ENCODE measurements at places on chromosomes 3 and 15.

- no peak for DNase-seq
Measured at GRCh38 chr15:74319596-74320351, 47.7 kb downstream of the CYP11A1 start.

DNA sequence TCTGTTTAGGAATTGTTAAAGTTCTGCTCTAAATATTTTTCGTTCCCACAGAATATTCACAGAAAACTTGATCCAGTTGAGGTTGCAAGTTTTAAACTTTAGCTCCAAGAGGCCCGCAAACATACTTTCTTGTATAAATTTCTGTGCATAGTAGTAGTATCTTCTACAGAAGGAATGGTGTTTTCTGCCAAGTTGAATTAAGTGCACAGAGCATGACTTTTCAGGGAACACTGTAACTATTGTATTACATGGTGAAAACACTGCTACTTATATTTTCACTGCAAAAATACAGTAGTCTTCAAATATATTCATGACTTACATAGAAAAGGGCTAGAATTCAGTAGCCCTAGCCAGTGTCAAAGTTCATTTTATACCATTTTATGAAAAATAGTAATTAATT lies 67.0 kb downstream of the SUCNR1 start:
- no peak for DNase-seq

DNA sequence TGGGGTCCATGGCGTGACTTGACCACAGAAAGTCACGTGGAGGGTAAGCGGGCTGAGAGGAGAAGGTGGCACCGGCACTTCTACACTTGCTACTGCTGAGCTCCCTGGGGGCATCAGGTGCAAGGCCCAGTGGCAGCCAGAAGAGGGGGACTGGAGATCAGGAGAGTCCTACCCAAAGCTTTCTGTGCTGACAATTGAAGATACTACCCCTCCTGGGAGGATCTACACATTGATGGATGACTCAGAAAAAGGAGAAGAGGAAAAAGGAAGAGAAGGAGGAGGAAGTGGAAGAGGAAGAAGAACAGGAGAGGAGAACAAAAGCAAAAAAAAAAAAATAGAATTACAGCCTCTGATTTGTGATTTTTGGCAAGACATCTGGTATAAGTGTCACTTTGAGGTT lies 41.2 kb downstream of the MYO5C start:
- DNase-seq: no peak

GRCh38 chr3:196008929-196009328 lies 73.0 kb downstream of the TFRC start:
- no peak for DNase-seq

- DNase-seq: no peak
Measured at GRCh38 chr3:171013822-171014748, 12.4 kb downstream of the SLC2A2 start.

- DNase-seq: no peak
Measured at GRCh38 chr15:68205954-68206539, 915 bp upstream of the CALML4 start.

- no peak for DNase-seq
Measured at GRCh38 chr3:147872568-147872967, 463.4 kb downstream of the ZIC1 start.

DNA sequence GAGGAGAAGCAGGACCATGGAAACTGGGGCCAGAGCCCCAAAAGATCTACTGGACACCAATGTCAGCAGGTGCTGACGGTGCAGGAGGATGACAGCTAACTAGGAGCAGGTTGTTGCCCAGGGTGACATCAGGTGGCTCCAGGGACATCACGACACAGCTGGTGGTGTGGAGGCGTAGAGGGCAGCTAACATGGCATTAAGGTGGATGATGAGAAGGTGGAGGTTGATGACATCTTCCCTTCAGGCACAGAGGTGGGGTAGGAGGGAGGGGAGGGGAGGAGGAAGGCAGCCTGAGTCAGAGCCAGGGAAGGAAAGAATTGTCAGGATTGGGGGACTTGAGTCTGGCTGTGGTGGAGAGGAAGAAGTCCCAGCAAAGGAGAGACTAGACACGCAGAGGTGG lies 1.5 kb upstream of the EPHB1 start:
- no peak for DNase-seq

DNA sequence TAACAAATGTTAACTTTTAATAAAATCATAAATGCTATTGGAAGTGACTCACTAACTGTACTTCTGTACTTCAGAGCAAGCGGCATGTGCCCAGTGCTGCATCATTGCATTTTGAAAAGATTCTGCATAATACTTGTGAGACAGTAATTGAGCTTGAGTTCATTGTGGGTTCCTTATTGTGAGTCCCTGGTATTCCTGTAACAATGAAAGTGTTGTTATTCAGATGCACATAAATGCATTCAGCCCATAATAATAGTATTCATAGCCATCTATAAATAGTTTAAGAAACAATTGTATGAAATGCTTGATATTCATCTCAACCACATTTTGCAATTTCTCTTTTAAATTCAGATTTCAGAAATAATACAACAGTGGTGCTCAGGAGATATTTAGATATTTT lies 976.4 kb downstream of the CADM2 start:
- no peak for DNase-seq

GRCh38 chr3:24493746-24494617 lies 668 bp downstream of the THRB start:
- DNase-seq: no peak

GRCh38 chr3:33659856-33660434 lies 58.1 kb downstream of the CLASP2 start:
- no peak for DNase-seq

GRCh38 chr3:9032231-9032777 lies 69.0 kb upstream of the RAD18 start:
- DNase-seq: no peak

DNA sequence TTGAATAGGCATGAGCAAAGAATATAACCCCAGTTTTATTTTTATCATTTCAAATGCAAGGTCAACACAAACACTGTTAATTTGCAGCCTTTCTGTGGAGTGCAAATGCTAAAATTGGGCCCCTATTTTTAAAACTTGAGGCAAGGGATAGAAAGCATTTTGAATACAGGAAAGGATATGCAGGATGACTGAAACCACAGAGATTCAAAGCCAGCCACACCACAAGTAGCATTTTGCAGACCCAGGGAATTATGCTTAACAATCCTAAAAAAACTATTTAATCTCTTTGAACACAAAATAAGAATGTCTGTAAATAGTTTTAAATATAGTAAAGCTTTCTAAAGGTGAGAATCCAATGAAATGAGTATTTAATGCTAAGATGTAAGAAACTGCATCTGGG lies 62.9 kb upstream of the TRPC1 start:
- DNase-seq: no peak

- no peak for DNase-seq
Measured at GRCh38 chr3:187781001-187781400, 35.7 kb upstream of the BCL6 start.

GRCh38 chr3:33717616-33717865 lies 513 bp downstream of the CLASP2 start:
- DNase-seq: peak; percentile 26

GRCh38 chr15:90930861-90931574 lies 1.3 kb downstream of the HDDC3 start:
- no peak for DNase-seq

DNA sequence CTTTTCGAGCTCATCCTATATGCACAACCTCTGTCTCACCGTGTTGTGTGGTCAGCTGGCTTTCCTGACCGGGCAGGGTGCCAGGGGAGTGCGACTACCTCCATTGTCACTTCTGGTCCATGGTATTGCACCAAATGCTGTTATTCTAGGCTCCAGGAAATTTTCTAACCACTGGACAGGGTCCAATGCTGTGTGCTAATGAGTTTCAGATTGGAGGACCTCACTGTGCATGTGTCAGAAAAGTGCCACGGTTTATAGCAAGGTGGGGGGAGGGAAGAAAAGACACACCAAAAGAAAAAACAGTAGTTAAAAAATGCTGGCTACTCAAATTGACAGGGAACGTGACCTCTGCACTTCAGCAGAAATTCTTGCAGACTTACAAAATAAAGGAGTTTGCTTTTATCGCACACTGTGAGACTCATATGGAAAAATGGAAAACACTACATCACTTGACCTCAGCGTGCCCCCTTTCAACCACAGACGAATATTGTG lies 480.1 kb downstream of the FOXP1 start:
- no peak for DNase-seq

- DNase-seq: no peak
Measured at GRCh38 chr3:101292027-101292426, 28.3 kb downstream of the IMPG2 start.

DNA sequence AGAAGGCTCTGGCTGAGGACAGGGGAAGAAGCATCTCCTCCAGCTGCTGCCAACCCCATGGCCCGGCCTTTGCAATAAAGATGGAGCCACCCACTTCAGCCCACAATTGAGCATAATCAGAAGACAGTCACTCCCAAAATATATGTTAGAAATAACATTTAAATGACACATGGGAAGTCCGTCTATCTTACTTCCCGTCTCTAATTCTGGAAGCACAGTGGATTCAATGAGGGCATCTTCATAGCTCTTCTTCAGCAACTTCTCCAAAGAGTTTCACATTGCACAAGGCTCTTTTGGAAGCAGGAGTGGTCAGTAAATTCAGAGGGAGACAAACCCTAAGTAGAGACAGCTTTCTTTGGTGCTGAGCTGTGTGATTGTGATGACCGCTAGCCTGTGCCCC lies 67.0 kb upstream of the SEC61A1 start:
- DNase-seq: no peak

GRCh38 chr3:39910826-39911464 lies 101.5 kb downstream of the MYRIP start:
- no peak for DNase-seq

All from GM18507 (cell line).